ENCODE measurements at places on chromosomes 6 and 20.

DNA sequence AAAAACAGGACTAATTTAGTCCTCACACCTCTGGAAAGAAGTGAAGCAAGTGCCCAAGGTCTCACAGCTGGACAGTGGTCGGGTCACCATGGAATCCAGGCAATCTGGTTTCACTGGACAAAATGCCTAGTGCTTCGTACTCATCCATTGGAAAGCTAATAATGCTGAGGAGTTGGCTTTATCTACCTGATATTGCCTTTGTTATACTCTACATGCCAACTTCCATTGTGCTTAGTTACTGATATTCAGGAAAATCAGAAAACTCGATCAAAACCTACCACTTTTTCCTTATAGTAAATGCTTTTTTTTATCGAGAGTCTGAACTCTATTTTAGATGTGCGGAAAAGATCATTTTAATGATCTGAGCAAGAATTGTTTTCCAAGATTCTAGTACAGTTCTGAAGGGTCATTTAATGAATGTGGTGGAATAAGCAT lies 966 bp downstream of the CFAP206 start:
- DNase-seq, result no peak

GRCh38 chr6:8973395-8973794 lies 538.0 kb upstream of the SLC35B3 start:
- DNase-seq, result no peak

DNA sequence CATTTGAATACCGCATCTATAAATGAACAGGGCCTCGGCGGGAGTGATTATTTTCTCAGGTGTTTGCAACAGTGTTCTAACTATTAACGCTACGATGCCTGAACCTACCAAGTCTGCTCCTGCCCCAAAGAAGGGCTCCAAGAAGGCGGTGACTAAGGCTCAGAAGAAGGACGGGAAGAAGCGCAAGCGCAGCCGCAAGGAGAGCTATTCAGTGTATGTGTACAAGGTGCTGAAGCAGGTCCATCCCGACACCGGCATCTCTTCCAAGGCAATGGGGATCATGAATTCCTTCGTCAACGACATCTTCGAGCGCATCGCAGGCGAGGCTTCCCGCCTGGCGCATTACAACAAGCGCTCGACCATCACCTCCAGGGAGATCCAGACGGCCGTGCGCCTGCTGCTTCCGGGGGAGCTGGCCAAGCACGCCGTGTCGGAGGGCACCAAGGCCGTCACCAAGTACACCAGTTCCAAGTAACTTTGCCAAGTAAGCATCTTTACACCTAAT lies 70.9 kb downstream of the HFE start:
- DNase-seq, result no peak

- no peak for DNase-seq
Measured at GRCh38 chr20:24813496-24813895, 135.6 kb upstream of the CST7 start.

- DNase-seq, result no peak
Measured at GRCh38 chr20:25439328-25439727, 31.9 kb downstream of the GINS1 start.

GRCh38 chr20:3815703-3816315 lies 4.5 kb upstream of the AP5S1 start:
- no peak for DNase-seq

Data from activated CD8-positive, alpha-beta memory T cell treated with anti-CD3 and anti-CD28 coated beads for 1 hour (primary cell).